ENCODE measurements at places on chromosomes 13 and 19.

DNA sequence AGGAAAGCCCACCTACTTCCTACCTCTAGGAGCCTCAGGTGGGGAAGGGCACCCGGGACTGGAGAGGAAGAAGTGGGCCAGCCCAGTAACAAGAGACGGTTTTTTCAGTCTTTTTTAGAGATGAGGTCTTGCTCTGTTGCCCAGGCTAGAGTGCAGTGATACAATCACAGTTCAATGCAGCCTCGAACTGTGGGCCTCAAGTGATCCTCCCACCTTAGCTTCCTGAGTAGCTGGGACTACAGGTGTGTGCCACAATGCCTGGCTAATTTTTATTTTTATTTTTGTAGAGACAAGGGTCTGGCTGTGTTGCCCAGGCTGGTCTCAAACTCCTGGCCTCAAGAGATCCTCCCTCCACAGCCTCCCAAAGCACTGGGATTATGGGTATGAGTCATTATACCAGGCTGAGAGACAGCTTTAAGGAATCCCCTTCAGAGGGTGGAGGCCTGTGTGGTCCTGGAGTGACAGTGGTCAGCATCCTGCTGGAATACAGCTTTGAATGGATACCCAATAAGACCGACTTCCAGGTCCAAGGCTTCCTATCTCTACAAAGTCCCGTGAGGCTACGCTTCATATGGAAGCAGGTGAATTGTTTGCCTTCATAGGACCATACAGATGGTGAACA is 63.0 kb downstream of the SLC15A1 start:
- no peak for DNase-seq

DNA sequence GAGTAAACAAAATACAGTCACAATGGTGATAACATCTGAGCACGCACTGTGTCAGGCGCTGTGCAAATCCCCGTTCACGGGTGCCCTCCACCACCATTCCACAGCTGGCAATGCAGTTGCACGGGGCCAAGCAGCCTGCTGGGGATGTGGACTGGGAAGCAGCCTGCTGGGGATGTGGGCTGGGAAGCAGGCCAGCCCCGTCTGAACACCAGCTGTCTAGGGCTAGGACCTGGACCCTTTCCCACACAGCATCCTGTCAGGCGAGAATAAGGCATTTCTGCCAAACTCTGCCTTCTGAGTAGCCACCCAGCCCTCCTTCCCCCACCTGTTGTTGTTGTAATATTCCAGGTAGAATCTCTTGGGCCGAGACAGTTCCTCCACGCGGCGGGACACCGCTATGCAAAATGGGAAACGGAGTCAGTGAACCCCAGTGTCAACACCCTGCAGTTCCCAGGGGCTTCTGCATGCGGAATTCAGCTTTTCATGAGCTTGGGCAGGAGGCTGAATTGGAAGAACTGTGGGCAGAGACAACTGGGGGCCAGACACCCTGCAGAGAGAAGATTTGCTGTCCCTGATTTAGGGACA is 27.8 kb upstream of the MIER2 start:
- no peak for DNase-seq

DNA sequence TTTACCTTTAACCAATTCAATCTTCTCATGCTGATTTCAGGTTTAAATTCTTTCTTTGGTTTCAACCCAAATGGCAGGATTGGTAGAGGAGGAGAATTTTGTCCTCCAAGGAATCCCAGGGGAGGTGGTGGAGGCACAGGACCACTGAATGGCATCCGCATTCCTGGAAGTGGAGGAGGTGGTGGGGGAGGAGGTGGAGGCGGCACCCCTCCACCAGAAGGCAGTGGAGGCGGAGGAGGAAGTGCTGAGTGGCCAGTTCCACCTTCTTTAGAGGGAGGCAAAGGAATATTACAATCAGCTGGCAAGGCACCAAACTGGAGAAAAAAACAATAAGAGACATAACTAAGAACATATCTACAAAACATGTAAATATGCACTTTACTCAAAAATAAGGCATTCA is 192.9 kb downstream of the DIAPH3 start:
- DNase-seq: no peak

- DNase-seq: no peak
Measured at GRCh38 chr13:113017506-113018215, 48.6 kb downstream of the MCF2L start.

- no peak for DNase-seq
Measured at GRCh38 chr13:105340061-105340606, 1195.3 kb downstream of the EFNB2 start.

Measured in MM.1S (cell line).